ENCODE measurements at places on chromosomes 7 and 10.

DNA sequence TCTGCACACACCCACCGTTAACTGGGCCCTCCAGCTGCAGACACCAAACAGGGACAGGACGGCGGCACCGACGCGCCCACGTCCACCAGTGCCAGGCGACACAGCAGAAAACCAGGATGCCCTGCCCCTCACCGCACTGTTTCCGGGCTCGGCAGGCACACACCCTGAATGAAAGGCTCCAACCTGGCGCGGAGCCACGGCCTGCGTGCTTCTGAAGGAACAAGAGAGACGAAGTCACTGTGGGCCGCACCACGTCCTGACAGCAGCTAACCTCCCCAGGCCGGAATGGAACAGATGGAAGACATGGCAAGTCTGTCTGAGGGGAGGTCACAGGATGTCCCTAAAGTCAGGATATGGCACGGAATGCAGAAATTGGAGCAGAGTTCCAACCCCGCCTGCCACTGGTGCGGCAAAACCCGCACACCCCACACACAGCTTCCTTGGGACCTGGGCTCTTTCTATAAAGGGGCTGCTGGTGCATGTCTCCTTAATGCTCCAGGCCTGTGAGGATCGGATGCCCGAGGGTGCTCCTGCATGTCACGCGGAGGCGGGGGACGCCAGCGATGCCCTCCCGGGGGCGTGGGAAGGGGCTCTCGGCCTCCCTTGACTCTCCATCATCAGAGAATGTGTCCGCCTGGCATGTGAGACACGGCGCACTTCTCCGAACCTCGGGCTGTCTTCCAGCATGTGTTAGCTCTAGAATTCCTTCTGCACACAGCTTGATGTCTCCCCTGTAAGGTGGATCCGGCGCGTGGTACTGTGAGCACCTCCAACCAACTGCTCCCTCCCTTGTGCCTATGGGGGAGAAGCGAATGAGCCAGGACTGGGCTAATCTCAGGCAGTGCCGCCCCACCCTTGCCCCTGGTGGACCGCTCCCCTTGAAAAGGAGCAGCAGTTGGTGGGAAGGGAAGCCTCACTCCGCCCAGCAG is 3.9 kb upstream of the GPER1 start:
- DNase-seq = no peak

- DNase-seq = peak; percentile 50
These were observed at the start of gene ANKRD1 for GRCh38 chr10:90920986-90921666. Gene ANKRD1, minus strand, starts transcription at chr10:90921087. Its CDS starts 60 bp downstream, at chr10:90921027.

GRCh38 chr7:108003599-108003935 is 606 bp upstream of the LAMB1 start:
- DNase-seq = no peak

- no peak for DNase-seq
These were observed 6.1 kb downstream of the ZNF786 start for GRCh38 chr7:149084407-149084806.

- no peak for DNase-seq
These were observed 658.2 kb upstream of the MKI67 start for GRCh38 chr10:128784444-128784843.

DNA sequence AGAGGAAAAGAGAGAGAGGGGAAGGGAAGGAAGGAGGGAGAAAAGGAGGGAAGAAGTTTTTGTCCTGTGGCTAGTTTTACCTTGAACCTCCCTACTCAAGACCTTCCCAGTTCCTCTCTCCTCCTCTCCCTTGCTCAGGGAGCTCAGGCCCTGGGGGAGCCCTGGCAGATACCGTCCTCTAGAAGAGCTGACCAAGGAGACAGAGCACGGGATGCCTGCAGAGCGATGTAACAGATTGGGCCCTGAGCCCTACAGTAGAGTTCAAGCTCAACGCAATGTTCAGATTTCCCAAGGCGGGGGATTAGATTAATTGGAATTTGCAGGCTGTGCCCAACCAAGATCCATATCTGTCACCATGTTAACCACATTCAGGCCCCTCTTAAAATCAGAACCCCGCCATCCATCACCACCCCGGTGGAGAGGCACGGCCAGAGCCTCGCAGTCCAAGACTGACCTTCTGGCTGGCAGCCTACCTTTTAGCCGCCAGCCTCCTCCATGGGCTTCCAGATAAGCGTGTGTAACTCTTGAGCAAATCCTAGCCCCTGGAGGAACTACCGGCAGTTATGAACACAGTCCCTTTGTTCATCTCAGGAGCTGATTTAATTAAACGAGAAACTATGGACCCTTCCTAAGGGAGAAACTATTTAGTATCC is 70.6 kb downstream of the KCNMA1 start:
- no peak for DNase-seq

GRCh38 chr7:29304756-29305155 is 110.2 kb downstream of the CHN2 start:
- DNase-seq = no peak

DNA sequence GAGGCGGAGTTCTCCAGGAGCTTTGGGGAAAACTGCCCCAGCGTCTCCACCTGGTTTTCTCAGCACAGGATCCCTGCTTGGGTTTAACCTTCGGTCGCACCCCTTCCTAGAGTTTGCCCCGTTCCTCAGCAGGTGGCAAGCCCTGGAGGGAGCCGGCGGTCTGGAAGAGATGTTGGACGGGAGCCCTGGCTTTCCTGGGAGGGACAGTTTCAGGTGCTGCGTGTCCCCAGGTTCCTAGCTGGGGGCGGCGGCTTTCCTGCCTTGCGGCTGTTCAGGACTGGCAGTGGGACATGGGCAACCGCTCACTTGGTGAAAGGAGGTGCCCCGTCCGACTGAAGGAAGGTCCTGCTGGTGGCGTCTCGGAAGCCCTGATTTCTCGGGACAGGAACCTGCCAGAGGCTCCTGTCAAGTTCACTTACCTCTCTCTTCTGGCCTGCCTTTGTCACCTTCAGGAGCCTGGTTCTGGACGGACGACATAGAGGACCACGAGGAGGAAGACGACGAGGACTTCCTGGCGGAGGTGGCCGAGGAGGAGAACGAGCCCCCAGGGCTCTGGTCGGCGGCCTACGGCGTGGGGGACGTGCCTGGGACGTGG is 14.8 kb downstream of the ZNF316 start:
- no peak for DNase-seq

DNA sequence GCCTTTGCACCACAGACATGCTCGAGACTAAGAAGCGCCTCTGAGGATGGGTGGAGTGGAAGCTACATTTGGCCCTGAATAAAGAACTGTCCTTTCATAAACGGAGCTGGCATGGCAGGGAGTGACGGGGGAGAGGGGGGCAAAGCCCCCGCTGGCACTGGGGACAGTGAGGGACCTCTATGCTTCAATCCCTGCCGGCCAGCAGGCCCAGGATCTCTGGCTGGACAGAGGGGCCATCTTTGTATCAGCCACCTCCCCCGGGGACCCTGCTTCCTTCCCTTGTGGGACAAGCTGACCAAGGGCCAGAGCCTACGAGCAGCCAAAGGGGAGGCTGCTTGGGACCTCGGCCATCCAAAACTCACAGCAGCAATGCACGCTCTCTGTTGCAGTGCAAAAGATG is 28.2 kb upstream of the ECHDC3 start:
- DNase-seq = no peak

DNA sequence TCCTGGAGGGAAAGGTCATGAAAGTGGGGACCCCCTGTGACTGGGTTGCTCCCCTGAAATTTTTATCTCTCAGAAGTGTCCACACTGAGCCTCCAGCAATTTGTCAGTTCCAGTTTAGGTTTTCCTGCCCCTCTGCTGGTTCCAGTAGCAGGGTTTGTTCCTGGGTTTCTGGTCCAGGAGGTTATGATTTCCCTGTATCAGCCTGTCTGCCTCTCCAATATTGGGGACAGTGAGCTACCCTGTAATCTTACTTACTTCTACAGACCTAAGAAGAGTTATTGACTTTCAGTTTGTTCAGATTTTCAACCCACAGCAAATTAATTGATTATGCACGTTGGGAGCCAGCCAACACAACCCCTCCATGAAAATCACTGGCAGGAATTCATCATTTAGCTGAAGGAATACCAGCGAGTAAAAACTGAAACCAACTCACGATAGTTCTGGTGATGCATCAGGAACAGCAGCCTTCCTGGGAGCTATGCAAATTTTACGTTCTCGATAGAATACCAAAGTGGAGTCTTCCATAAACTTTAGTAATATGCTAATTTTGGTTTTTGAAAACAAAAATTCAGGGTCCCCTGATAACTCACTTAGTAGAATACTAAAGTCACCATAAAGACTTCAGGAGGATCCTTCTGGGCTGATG is 31.3 kb upstream of the IL15RA start:
- no peak for DNase-seq

DNA sequence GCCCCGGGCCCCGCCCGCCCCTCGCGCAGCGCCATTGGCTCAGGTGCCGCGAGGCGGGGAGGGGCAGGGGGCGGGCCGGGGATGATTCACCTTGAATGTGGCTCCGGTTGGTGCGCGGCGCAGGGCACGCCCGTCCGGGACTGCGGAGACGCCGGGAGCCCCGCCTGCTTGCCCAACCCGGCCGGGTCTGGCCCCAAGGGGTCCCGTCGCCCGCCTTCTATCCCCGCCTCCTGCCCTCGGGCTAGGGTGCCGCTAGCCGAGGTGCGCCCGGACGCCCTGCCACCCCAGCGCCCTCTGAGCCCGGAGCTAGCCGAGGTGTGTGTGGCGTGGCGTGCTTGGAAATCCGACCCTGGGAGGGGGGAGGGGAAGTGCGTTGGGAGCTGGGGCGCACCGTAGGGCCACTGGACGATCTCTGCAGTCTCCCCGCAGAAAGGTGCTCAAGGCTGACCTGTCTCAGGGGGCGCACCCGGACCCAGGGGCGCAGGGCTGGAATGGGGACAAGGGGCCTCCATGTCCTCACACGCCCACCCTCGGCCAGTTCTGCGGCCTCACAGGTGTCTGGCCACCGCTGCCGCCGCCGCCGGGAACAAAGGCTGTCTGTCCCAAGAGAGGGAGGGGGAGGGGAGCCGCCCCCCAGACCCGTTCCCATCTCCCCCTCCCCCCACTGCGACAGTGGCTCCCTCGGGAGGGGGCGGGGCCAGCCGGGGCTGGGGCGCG is 168.9 kb downstream of the NRF1 start:
- no peak for DNase-seq

- no peak for DNase-seq
These were observed 79.5 kb upstream of the PCBD1 start for GRCh38 chr10:70967591-70968587.

- DNase-seq = no peak
These were observed 41.1 kb upstream of the IL15RA start for GRCh38 chr10:6018422-6018821.

DNA sequence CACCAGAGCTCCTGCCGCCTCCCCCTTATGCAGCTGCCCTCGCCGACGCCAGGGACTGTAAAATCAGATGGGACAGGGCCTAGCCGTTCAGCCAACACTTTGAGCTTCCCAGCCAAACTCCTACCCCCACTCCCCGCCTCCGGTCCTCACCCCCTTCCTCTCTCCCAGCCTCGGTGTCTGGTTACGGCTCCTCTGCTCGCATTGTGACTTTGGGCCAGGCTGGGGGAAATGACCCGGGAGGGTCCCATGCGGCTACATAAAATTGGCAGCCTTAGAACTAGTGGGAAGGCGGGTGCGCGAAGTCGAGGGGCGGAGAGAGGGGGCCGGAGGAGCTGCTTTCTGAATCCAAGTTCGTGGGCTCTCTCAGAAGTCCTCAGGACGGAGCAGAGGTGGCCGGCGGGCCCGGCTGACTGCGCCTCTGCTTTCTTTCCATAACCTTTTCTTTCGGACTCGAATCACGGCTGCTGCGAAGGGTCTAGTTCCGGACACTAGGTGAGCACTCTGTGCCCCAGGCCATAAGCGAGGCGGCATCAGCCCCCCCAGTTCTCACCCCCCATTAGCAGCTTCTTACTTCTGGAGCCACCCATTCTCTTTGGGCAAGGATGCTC is at the start of gene KAZALD1:
TSS of gene KAZALD1 (plus strand) at position 366 of the 608 bp plus-strand sequence. CDS start 604 bp downstream, outside the sequence.
- DNase-seq = no peak

DNA sequence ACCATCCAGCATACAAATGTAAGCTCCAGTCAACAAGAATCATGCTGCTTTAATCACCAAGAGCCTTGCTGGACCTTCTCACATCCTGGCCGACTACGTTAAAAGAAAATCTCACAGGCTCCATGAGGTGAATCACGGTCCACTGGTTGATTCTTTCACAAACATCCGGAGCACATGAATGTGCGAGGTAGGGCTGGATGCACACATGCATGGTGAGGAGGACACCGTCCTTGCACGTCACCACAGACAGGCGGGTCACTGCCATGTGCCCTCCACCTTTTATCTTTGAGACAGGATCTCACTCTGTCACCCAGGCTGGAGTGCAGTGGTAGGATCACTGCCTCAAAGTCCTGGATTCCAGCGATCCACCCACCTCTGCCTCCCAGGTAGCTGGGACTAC is 265.1 kb downstream of the PARD3 start:
- DNase-seq = no peak

GRCh38 chr7:98191668-98192431 is 19.4 kb upstream of the BHLHA15 start:
- no peak for DNase-seq

- no peak for DNase-seq
These were observed 31.9 kb downstream of the ADCY1 start for GRCh38 chr7:45606050-45606449.

DNA sequence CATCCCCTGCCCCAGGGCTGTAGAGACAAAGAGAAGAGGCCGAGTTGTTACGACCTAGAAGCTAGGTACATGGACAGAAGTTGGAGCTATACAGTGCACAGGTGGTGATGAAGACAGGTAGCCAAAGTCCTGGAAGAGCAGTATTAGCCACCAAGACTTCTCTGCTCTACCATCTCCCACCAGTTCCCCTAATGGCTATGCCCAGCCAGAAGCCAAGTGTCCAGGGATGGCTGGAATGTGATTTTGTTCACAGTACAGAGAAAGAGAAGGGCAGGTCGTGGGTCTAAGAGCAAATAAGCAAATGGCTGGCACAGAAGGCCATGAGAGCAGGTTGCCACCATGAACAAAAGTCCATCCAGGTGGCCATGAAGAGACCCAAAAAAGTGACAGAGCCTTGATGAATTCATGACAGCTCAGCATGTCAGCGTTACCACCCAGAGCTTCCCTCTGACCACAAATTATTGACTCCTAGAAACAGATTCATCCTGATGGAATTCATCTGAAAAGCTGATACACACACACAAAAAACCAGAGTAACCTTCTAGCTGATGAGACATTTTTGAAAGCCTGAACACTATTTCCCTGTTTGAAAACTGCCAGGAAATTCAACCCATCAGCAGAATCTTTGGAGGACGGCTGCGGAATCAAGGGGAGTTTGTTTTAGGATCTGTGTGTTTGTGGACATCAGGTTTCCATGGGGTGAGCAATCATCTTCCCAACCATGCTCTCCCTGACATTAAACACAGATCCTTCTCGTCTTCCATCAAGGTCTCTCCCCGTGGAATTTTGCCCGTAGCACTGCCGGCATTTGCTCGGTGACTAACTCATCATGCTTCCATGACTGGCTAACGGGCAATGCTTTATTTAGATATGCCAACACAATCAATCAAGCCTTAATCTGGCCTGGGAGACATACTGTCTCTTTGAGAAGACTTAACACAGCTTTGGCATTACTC is 906.7 kb upstream of the AUTS2 start:
- peak; percentile 89 for DNase-seq

GRCh38 chr7:36784991-36785940 is 61.0 kb upstream of the AOAH start:
- DNase-seq = no peak

Measured in GM04503 (cell line).